ENCODE measurements at places on chromosomes 16 and 17.

DNA sequence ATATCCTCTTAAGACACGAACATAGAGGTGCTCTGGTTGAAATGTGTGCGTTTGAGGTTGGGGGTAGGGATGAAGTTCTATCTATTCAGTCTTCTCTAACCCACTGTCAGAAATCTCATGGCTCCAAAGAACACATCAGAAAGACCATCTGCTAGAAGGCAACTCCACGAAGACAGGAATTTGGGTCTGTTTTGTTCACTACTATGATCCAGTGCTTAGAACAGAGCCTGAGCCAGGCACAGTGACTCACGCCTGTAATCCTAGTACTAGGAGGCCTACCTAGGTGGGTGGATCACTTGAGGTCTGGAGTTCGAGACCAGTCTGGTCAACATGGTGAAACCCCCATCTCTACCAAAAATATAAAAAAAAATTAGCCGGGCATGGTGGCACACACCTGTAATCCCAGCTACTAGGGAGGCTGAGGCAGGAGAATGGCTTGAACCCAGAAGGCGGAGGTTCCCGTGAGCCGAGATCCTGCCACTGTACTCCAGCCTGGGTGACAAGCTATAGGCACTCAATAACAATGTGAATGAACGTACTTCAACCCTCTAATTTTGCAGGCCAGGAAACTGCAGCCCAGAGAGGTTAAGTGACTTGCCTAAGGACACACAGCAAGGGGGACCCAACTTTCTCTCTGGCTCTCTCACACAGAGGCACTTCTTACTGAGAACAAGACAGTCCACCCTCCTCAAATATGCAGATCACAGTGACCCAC, 2.3 kb downstream of the CASKIN2 start:
- DNase-seq: no peak

DNA sequence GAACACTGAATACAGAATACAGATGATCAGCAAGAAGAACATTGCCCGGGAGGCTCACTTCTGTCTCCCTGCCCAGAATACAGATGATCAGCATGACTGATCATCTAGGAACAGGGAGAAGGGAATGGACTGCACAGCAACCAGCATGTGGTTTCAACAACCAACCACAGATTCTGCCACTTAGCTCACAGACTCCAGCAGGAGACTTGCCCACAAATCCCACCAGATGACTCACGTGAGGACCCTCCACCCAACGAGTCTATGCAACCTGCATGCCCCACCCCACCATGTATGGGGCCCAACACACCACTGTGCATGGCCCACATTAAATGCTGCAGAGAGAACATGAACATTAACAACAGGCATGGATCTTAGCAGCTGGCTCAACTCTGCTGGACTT, 36.1 kb upstream of the ALOX12 start:
- DNase-seq: no peak

DNA sequence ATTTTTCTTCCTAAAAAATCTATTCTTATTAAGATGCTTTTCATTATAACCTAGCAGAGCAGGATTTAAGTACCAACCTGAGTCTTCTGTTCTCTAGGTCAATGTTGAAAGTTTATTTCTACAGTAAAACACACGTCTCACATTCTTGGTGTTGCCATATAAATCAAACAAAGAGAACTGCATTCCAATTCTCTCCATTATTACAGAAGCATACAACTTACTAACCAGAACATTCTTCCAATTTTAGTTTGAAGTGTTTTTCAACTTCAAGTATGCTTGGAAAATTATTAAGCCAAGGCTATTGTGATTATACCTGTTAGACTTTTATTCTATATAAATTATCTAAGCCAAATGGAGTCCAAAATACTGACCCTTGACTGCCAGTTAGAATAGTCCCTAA, 110.4 kb upstream of the PMFBP1 start:
- no peak for DNase-seq

GRCh38 chr16:55392701-55393100, 68.7 kb downstream of the IRX6 start:
- DNase-seq: peak; percentile 40

DNA sequence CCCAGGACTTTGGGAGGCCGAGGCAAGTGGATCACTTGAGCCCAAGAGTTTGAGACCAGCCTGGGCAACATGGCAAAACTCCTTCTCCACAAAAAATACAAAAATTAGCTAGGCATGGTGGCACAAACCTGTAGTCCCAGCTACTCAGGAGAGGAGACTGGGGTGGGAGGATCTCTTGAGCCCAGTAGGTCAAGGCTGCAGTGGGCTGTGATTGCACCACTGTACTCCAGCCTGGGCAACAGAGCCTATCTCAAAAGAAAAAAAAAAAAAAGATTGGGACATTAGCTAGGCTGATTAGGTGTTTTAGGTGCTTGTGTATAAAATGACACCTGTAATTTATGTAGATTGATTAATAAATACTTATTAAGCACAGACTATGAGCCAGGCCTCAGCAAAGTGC, 10.1 kb downstream of the GFOD2 start:
- DNase-seq: no peak

DNA sequence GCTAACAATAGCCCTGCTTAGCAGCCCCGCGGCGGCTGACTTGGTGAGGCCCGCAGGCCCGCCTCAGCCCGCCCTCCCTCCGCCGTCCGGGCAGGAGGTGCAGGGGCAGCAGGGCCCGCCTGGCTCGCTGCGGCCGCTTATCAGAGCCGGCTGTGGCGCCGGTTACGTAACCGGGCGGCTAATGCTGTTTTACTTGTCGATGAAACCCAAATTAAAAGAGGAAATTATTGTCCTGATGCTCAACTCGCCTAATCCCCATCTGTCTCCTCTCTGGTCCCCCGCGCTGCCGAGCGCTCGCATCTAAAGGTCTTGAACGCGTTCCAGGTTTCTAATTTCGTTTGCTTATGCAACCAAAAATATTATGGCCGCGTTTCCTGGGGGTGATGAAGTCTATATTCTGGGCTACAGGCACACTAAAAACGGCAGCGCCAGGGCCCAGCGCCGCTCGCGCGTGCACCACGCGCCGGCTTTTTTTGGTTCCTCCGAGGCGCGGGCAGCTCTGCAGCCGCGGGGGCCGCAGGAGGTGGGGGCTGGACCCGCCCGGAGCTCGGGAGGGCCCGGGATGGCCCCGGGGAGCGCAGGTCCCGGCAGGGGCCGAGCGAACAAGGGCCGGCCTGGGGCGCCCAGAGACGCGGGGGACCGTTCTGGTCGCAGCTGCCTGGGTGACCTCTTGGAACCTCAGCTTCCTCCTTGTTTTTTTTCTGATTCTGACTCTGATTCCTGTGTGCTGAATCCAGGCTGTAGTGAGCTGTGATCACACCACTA, 65.2 kb upstream of the TOB1 start:
- DNase-seq: peak; percentile 68

GRCh38 chr17:71067669-71068407, 898.5 kb downstream of the KCNJ2 start:
- DNase-seq: no peak
